AG04449 (cell line): ENCODE measurements at places on chromosomes 4 and X.
A peak's percentile ranks its signal among the peaks of the same experiment; 100 is the strongest.

- DNase-seq, result no peak
These were observed 6.7 kb upstream of the CD38 start for GRCh38 chr4:15771216-15772058.

- DNase-seq, result no peak
These were observed 1604.6 kb downstream of the PCDH18 start for GRCh38 chr4:135927651-135928050.

- no peak for DNase-seq
These were observed 105.0 kb downstream of the ABCB7 start for GRCh38 chrX:75051047-75051446.

DNA sequence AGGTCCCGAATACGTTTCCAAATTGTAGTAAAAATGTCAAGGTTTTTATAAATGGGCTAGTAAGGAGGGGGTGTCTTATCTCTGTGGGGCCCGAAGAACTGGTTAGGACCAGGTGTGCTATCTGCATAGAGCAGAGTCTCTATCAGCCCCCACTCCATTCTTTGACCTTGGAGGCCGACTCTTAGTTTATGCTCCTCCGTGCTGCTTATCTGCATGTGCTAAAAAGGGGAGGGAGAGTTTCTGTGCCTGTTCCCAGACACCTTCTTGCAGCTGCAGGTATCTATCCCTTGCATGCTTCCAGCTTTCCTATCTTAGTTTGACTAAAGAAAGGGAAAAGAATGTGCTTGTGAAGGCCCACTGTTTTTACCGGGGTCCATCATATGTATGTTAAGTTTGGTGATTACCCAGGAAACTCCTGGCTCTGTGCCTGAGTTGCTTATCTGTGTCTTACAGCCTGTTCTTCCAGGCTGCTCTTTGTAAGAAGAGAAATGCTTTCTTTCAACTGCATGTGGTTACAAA is 28.6 kb upstream of the NAF1 start:
- no peak for DNase-seq

DNA sequence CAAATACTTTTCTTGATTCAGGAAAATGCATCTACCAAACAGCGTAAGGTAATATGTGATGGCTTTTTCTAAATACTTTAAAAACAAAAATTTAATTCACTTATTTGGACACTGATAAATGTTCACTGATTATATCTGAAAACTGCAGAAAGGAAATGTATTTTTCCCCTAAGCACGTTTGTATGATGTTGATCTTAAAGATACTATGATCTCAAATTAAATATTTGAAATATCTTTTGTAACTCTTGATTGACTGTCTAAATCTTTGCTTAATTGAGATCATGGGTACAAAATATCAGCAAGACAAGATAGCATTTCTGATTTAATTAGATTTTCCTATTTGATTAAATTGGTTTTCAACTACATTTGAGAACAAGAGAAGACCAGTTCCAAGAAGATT is 281.0 kb upstream of the UGT8 start:
- no peak for DNase-seq

DNA sequence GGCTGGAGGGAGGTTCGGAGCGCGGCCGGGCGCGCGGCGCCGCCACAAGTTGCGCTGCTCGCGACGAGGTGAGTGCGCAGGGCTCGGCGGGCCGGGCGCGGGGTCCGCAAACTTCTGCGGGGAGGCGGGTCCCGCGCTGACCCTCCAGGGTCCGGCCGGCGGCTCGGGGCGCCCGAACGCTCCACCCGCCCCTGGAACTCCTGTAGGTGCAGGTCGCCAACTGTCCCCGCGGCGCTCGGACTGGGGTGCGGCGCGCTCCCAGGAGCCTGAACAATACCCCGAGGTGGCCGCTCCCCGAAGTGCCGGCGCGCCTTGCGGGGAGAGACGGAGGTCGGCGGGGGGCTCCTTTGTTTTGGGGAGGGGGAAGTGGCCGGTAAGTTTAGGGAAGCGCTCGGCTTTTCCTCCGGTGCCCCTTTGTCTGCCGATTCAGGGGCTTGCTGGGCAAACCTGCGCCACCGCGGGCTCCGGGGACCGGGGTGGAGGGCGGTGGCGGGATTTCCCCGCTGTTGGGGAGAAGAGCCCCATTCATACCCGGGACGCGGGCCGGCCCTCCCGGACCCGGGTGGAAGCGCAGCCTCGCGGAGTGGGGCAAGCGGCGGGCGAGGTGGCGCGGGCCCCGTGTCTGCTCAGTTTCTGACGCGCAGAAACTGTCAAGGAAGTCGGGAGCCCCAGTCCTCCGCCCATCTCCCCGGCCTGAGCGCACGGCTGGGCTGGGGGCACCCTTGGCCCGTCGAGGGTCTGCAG is 694 bp downstream of the TBL1X start:
- DNase-seq, result no peak

DNA sequence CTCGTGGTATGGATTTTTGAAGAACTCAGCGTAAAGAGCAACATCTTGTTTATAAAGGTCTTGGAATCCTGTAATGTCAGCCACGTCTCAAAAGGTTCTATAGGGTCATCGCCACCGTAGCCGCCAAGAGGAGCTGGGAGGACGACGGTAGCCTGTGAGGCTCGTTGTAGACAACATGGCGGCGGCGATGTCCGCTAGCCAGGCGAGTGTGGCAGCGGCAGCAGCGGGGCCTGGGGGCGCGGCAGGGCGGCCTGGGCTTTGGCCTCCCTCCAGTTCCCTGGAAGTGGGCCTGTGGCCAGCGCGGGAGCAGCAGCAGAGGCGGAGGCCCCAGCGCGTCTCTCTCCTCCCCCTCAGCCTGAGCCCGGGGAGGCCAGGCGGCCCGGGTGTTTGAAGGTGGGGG is 143.5 kb upstream of the PBDC1 start:
- DNase-seq, result no peak

DNA sequence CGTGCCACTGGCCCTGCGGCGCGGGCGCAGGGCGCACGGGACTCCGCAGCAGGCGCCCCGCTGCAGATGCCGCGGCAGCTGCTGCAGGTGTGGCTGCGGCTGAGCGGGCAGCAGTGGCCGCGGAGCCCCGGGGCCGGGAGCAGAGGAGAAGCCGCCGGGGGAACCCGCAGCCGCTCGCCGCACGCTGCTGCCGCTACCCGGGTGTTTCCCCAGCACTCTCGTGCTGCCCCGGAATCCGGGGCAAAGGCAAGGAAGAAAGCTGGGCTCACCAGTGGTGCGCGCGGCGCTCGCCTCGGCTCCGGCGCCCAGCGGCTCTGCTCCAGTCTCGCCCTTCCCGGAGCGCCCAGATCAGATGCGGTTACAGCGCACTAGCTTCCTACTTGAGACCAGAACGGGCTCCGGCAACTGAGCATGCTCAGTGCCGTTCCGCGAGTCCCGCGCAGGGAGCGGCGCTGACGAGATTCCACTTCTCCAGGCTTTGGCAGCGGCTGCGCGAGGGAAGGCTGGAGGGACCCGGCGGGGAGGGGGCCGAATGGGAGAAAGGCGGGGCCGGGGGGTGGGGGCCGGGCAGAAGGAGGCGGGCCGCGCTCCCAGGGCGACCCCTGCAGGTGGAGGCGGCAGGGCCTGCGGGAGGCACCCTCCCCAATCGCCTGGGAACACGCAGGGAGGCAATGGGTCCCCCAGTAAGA is at the start of gene APBB2:
TSS of gene APBB2 (minus strand) at position 407 of the 689 bp plus-strand sequence. CDS start 181,288 bp downstream, outside the sequence.
- DNase-seq, result peak; percentile 74
